Ovary (tissue), 10 donors: ENCODE measurements at places on chromosomes 5 and 9. TPM values are rescaled to one million over a fixed set of nuclear protein-coding genes. Genes with fewer than 3 reads are reported as not detected.

DNA sequence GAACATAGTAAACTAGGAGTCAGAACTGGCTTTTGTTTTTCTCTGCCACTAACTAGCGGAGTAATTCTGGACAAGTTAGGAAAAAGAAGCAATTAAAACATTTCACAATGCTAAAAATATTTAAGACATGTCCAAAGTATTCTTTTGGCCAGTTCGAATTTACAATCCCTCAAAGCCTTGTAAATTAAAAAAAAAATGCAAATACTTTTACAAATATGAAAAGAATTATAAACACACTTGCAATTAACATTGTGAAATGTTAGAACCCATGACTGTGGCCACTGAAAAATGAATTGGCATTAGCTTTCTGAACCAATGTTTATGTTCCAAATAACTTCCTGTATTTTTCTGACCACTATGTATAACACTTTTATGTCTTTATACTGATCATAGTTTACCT lies 2.2 kb downstream of the RAD1 start:
- H3K4me3 ChIP-seq, result no peak overlapping the region
- no peaks in the 10 kb centered on the region for H3K27me3 ChIP-seq
- no peaks in the 10 kb centered on the region for H3K36me3 ChIP-seq
- no peak for DNase-seq
- no peak overlapping the region for H3K27ac ChIP-seq

DNA sequence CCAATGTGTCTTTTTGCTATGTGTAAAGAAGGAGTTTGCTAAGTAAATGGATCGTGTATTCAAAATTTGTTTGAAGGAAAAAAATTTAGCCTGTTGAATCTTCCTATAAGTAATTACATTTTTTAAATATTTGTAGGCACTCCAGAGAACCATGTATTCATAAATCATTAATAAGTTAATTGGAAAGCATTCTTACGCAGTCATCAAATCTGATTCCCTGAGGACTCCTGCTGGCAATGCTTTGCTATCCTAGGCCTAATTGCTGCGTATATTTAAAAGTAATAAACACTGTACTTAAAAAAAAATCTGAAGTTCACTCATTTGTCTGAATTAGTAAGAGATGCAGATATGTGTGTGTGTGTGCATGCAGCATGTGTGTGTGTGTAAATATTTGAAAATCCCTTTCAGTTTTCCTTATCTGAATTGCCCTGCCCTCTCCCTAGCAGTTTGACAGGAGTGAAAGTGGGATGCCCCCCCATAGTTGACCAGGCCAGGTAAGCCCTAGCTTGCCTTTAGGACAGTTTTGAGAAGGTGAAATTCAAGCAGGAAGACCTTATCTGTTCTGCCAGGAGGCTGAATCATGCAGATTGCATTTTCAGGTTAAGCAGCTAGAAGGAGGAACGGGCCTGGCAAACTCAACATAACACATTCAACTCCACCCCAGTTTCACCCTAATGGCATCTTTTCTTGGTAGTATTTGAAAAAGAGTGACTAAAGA lies 81.2 kb upstream of the DNAH5 start:
- H3K4me3 ChIP-seq, result no peak overlapping the region
- H3K36me3 ChIP-seq, result no peaks in the 10 kb centered on the region
- no peak for DNase-seq
- H3K27me3 ChIP-seq, result no peaks in the 10 kb centered on the region
- no peak overlapping the region for H3K27ac ChIP-seq

- H3K27ac ChIP-seq, result no peak overlapping the region
- DNase-seq, result no peak
- no peaks in the 10 kb centered on the region for H3K27me3 ChIP-seq
- H3K4me1 ChIP-seq, result no peaks in the 10 kb centered on the region
- H3K36me3 ChIP-seq, result no peaks in the 10 kb centered on the region
Measured at GRCh38 chr9:93750045-93750444, 173.7 kb downstream of the PHF2 start.

PTPN3 gene
- 17.8 TPM for total RNA-seq

DNA sequence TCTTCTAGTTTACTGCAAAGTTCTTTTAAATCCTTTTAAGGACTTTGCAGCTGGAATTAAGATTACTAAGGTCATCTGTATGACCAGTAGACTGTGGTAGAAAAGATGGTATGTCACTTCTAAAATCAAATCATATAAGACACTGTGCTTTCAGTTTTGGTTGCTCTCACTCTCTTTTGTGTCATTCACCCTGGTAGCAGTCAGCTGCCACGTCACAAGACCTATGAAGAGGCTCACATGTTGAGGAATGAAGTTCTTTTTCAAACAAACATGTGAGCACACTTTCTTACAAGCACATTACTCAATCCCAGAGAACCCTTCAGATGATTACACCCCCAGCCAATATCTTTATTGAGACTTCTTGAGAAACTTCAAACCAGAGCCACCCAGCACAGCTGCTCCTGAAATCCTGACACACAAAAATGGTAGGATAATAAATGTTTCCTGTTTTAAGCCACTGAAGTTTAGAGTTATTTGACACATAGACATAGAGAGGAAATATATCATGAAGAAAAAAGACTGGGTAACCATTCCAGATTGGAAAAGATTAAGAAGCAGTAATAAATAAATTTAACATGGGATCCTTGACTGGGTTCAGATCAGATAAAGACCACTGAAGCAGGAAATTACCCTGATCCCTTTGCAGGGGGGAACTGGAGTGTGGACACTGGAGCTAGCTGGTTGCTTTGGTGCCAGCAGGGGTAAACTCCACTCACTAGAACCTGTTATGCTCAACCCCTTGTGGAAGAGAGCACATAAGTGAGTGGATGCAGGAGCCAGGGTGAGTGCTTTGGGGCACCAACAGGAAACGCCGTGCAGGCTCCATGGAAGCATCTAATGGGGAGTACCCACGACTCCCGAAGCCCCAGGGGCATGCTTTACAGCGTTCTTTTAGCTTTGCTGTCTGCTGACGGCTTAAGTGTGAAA lies 64.1 kb downstream of the SLCO4C1 start:
- H3K36me3 ChIP-seq, result no peaks in the 10 kb centered on the region
- H3K27me3 ChIP-seq, result no peaks in the 10 kb centered on the region
- H3K4me1 ChIP-seq, result no peaks in the 10 kb centered on the region
- no peak overlapping the region for H3K4me3 ChIP-seq

THBS4 gene
- 3.6 TPM for total RNA-seq

DNA sequence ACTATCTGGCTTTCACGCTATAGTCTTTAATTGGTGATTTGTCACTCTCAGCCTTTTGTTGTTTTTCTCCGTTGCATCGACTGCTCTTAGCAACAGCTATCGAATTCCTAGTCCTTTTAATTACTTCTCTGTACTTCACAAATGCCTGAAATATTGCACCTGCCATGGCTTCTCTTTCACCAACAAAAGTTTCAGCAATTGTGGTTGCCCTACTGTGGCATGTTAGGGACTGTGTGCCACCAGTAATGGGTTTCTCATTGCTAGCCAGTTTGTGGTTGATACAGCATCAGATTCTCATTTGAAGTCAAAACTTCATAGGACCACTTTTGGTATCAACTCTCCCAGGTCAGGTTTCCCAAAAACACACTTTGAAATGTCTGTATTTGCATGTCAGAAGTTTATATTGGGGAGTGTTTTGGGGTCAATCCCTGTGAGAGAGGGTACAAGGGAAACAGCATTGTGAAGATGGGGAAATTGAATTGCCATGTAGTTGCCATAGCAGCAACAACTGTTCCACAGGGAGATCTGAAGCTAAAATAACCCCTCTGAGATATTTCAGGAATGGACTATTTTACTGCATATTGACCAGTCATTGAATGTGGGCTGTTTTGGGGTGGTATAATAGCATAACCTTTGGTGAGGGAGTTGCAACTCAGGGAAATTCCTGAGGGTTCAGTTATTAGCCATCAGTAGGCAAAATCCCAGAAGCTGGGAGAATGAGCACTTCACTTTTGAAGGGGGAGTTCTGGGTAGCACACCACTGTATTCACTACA lies 99.2 kb downstream of the WDR70 start:
- no peak for DNase-seq
- no peaks in the 10 kb centered on the region for H3K36me3 ChIP-seq
- H3K27me3 ChIP-seq, result no peaks in the 10 kb centered on the region
- H3K27ac ChIP-seq, result no peak overlapping the region
- no peak overlapping the region for H3K4me3 ChIP-seq

STK32A gene
- 9.0 TPM for total RNA-seq

DNA sequence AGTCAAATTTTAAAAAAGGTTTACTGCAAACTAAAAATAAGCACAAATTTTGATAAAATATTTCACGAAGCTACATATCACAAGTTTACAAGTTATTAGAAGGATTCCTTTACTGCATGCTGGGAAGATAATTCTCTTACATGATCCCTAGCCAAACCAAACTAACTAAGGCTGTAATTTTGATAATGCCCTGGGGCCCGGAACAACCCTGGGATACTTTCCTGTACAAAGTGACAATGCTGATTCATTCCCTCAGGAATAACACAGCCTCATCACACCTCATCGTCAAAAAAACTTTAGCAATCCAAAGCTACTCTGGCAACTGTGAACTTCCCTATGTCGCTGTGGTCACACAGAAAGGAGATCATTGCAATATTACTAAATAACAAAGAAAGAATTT lies 402.9 kb downstream of the RAB3C start:
- DNase-seq, result no peak
- H3K27ac ChIP-seq, result no peak overlapping the region
- no peaks in the 10 kb centered on the region for H3K27me3 ChIP-seq
- no peak overlapping the region for H3K4me3 ChIP-seq

DNA sequence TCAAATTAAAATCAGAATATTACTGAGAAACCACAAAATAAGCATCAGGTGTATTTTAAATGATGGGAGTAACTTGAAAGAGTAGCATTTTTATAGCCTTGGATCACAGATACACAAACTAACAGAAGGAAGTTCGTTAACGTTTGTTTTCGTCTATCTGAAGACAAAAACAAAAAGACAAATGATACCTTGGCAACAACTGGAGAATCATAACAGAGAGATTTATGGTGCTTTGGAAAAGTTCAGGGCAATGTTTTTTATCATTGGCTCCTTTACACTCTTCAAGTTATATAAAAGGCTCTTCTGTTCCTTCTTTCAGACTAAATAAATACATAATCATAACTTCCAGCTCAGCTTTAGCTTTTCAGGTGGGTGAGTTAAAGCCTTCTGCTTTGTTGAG lies 128.1 kb upstream of the VLDLR start:
- DNase-seq, result no peak
- peaks cover 18% of the 10 kb centered on the region for H3K4me1 ChIP-seq
- H3K4me3 ChIP-seq, result no peak overlapping the region
- no peaks in the 10 kb centered on the region for H3K27me3 ChIP-seq
- no peaks in the 10 kb centered on the region for H3K36me3 ChIP-seq

- H3K27me3 ChIP-seq, result no peaks in the 10 kb centered on the region
- peaks cover 21% of the 10 kb centered on the region for H3K4me1 ChIP-seq
- no peaks in the 10 kb centered on the region for H3K36me3 ChIP-seq
- DNase-seq, result no peak
Measured at GRCh38 chr5:14200312-14200990, 57.3 kb downstream of the TRIO start.

- H3K27ac ChIP-seq, result no peak overlapping the region
- H3K27me3 ChIP-seq, result no peaks in the 10 kb centered on the region
- no peak for DNase-seq
- no peaks in the 10 kb centered on the region for H3K36me3 ChIP-seq
Measured at GRCh38 chr5:115709585-115709984, 83.7 kb upstream of the TMED7 start.

ZNF454 gene
- 5.9 TPM for total RNA-seq

PCBD2 gene
- 6.8 TPM for total RNA-seq

DNA sequence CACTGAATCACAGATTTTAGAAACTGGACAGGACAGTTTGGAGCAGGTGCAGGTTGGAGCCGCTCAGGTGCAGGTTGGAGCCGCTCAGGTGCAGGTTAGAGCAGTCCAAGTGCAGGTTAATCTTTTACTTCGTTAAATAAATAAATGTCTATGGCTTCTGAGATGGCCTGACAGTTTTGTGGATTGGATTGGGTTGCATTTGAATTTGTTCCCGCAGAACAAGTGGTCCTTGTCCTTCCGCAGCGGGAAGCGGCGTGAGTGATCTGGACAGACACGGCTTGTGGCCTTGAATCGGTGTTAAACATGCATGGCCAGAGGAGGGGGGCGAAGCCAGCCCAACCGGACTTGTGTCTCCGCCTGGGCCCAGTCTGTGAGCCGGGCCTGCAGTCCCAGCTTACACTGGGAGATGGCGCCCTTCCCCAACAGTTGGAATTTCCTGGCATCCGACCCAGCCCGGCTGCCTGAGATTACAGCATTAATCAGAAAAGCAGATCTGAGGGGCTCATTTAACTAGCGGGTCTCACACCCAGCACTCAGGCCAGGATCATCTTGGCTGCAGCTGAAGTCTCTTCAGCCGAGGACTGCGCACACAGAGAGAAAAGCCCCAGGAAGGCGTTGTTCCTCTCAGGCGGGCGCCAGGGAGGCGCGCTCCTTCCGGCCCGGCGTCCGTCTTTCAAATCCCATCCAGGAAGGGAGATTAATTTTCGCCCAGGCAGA lies 1.5 kb upstream of the OLFM1 start:
- no peak overlapping the region for H3K27ac ChIP-seq
- H3K4me1 ChIP-seq, result peaks cover 6% of the 10 kb centered on the region
- H3K36me3 ChIP-seq, result no peaks in the 10 kb centered on the region
- peak overlapping the region; percentile 25 for H3K4me3 ChIP-seq

DNA sequence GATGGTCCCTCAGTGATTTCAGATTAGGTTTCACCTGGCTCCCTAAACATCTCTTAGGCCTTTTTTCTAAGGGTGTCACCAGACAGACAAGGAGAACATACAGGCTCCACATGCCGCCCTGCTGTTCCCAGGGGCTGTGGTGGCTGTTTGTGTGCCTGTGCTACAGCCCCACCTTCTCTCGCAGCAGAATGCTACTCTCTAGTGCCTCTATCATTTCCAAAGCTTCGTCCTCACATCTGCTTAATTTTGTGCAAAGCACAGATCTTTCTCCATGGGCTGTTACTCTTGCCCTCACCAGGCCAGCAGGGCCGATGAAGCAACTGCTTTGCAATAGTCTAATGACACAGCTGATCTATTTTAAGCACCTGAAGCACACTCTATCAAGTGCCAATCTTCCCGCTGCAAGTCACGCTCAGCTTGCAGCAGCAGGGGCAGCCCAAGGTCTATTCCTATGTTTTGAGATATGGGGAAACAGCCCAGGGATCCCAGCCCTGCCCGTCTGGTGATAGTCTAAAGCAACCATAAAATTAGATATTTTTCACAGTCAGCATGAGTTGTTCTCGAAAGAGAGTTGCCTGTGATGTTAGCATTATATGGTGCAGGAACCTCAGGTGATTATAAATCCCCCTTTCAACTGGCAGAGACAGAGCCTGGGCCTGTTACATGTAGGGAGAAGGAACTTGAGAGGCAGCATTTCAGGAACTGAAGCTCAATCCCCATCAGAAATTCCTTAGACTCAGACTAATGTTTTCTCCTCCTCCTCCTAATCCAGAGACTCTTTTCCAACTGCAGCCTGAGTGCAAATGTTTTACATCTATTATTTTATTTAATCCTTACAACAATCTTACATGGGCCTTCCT lies 12.7 kb downstream of the ABLIM3 start:
- no peaks in the 10 kb centered on the region for H3K4me1 ChIP-seq
- no peak for DNase-seq
- no peak overlapping the region for H3K4me3 ChIP-seq
- no peak overlapping the region for H3K27ac ChIP-seq
- no peaks in the 10 kb centered on the region for H3K36me3 ChIP-seq

- no peaks in the 10 kb centered on the region for H3K27me3 ChIP-seq
- H3K4me3 ChIP-seq, result no peak overlapping the region
- no peaks in the 10 kb centered on the region for H3K4me1 ChIP-seq
- H3K36me3 ChIP-seq, result no peaks in the 10 kb centered on the region
Measured at GRCh38 chr5:142587354-142587965, 98.4 kb downstream of the FGF1 start.
